ENCODE measurements at places on chromosomes 7 and 10.

DNA sequence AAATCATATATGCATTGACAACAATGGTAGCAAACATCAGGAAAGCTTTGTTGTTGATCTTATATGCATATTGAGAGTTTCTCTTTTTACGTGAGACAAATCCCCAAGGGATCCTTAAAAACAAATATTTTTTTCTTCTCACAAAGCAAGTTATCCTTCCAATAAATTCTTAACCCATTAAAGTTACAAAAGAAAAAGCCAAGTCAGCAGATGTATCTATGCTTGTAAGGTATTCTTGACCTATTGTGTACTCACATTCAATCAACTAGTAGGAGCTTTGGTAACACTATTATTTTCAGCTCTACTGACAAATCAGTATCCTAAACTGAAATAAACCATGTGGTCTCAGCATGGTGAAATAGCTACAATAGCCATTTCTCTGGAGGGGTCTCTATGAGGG is 586.3 kb downstream of the CNTNAP2 start:
- DNase-seq = no peak

- no peak for DNase-seq
Measured at GRCh38 chr7:101599787-101600186, 29.3 kb downstream of the MYL10 start.

- peak; percentile 33 for DNase-seq
Measured at GRCh38 chr10:6924166-6924565, 344.1 kb upstream of the PRKCQ start.

DNA sequence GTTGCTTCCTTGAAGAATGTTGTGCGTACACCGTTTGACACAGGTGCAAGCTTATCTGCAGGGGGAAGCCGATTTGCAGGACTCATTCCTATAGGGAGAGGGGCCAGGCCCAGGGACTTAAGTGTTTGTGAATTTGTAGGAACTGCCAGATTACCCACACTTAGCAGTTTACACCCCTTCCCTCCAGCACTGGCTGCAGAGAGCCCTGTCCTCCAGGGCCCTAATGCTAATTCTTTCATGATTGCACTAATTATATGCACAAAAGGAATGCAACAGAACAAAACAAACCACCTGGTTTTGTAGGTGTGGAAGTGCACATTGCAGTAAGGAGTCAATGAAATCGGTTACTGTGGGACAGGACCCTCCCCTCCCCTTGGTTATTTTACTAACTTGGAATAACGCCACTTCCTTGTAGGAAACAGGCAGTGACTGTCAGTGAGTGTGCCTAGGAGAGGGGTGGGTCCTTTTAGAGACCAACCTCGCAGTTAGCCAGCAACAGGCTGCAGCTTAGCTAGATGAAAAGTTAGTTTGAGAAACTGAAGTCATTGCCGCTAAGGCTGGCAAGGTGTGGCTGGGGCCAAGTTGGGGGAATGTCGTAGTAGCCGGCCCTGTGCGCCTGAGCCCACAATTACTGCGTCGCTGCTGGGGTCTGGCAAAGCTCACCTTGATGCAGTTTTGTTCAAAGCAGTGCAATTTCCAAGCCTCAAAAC is 60.6 kb downstream of the CUX1 start:
- DNase-seq = no peak

GRCh38 chr10:5443429-5443828 is 31.1 kb downstream of the NET1 start:
- no peak for DNase-seq

DNA sequence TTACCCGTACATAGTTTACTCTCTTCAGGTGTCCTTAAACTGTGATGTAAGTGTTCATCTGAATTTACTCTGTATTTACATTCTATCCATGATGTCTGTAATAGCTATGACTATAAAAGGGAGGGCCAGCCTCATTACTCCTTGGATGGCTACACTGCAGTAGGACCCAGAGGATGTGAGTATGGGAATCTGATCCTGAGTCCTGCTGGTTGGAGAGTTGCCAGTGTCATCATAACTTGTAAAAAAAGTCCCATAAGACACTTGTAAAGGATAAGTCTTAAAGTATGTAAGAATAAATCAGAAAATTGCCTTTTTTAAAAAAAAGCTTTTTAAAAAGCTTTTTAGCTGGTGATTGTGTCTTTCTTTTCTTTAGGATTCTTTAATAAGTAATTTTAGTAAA is 95.4 kb downstream of the PPP1R9A start:
- no peak for DNase-seq

DNA sequence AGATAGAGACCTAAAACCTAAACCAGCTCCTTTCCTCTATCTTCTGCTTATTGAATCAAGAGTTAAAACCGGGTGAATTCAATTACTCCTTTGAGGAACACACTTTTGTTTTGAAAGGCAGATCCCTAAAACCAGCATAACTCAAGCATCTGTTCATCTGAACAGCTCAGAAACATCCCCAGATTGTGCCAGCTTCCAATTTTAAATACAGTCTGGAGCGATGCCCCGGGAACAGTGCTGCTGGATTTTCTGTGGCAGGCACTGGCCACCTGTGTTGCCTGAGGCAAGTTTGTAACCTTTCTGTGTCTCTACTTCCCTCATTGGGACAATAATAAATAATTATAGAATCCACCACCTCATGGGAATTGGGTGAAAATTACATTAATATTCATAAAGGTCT is 281.4 kb upstream of the NFE2L3 start:
- DNase-seq = no peak

- DNase-seq = peak; percentile 78
Measured at GRCh38 chr7:148527717-148528168, 62.8 kb upstream of the C7orf33 start.

DNA sequence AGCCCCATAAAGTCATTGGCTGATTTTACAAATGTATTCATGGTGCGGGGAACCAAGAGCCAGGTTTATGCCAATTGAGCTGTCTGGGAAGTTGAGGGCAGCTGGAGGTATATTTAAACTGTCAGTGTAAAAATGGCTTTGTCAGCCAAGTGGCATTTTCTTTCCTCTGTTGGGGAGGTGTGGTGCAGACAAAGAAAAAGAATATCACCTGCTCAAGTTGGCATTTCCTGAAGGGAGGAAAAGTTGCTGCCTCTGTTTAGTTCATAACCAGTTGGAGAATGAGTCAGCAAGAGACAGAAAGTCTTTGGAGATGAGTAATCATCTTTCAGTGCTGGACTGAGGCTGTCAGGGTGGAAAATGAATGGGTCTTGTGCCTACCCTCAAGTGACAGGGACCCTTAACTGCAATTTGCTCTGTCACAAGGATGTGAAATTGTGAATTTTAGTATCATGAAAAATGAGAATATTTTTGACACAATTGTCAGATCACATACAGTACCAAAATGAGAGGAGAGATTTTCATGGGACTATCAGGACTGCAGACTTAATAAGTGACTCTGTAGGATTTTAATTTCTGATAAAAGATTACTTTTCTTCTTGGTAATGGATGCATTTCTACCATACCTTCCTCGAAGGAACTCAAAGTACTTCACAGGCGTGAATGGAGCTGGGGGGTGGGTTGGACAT is 137.3 kb downstream of the ANLN start:
- peak; percentile 22 for DNase-seq

DNA sequence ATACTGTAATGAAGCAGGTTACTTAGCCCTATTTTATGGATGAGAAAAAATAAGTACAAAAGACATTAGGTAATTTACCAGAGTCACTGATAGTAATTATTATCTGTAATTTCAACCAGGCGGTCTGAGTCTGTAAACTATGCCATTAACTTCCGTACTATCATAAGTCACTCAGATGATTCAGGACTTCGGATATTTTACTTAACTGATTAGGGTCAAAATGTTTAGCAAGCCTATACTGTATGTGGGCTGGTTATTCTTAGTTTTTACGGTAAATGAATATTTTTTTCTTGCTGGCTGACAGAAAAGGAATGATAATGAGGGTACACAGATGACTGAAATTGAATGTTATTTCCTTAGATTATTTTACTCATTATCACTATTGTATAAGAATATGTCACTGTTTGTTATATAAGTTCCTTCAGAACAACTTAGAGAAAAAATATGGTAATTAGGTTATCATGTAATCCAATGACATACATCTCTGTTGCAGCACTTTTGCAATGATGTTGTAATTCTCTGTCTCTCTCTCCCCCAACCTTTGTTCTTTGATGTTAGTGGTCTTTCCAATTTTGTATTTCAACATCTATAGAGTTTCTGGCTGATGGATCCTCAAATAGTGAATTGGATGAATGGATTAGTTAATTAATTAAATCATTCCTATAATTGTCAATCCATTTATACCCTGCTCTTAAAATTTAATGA is 165.6 kb downstream of the ZEB1 start:
- DNase-seq = no peak

DNA sequence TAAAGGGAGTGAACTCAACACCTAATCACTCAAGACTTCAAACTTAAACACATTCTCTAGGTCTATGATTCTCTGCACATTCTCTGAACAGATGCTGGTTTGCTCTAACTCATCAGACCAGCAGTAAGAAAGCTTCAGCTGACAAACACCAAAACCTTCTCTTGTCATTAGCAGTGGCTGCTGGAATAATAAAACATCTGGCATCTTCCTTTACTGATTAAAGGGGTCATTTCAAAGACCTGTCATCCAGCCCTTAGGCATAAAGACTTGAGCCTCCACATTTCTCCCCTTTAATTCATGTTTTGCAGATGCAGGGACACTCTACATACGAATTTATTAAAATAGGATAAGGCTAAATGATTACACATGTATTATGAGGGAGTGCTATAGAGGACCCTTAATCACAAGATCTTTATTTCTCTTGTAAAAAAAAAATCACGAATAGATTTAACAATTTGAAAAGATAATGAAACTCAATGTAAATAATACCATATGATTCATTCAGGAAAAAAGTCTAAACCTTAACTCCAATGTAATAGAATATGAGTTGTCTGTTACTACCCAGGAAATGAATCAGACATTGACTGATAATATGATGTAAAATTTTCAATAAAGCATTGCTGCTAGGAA is 152.4 kb upstream of the GNAI1 start:
- DNase-seq = peak; percentile 3

DNA sequence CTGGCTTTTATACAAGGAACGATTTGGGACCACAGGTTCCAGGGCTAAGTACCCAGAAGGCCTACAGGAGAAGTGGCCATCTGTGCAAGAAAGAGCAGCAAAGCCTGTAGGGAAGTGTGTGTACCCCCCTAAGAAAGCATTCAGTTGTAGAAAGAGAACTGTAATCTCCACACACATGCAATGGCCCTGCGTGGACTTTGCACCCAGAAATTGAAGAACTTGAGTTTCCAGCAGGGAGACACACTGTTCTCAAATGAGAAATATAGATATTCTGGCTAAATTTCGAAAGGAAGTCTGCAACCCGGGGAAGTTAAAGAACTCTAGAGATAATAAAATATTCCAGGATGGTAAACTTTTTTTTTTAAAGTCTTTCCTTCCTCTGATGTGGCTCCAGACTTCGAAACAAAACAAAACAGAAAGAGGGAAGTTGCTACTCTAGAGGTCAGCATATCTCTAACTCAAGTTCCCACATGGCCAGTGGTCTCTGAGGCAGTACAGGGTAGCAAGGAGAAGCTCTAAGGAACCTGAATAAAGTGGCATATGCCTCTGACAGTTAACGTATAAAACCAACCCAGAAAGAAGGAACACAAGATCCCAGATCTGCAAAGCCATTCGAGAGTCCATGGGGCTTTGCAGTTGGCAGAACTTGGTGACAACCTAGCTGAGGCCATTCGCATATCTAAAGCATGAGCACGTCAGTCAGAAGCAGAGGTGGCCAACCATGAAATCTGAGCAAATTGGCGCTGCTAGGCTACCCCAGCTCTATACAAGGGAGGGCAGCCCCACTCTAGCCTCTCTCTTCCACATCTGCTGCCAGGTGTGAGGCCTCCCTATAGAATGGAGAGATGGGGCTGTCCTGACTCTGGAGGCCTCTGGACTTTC is 56.6 kb downstream of the ELMO1 start:
- DNase-seq = no peak

- no peak for DNase-seq
Measured at GRCh38 chr10:72720814-72721660, 29.1 kb downstream of the MCU start.

- DNase-seq = no peak
Measured at GRCh38 chr7:95693551-95694333, 78.6 kb upstream of the DYNC1I1 start.

GRCh38 chr10:3046210-3046779 is 21.1 kb upstream of the PFKP start:
- DNase-seq = no peak
